ENCODE measurements at places on chromosomes 12 and 14. TPM values are rescaled to one million over a fixed set of nuclear protein-coding genes. Genes with fewer than 3 reads are reported as not detected.

The RIPK3 gene
- total RNA-seq, result 5.5 TPM

The OTOGL gene
- total RNA-seq, result 0.41 TPM

GRCh38 chr14:58397156-58397555, 1.4 kb downstream of the TOMM20L start:
- DNase-seq, result no peak

The GPR65 gene
- total RNA-seq, result 0.41 TPM

DNA sequence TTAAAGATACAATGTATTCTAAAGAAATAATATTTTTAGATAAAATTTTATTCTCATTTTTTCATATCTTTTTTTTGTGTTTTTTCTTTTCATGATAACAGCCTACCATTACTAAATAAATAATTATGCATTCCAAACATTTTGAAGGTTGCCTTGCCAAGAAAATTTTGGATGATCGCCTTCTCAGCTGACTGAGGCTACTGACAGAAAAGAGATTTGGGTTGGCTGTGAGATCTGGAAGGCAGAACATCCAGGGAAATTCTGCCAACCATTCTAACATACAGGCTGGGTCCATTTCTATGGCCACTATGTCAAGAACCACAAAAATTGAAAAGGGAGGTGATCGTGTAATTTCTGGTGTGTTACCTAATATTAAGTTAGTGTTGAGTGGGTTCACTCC, 48.1 kb downstream of the GALNT8 start:
- peak; percentile 56 for DNase-seq

The SLC35F4 gene
- total RNA-seq, result not detected

DNA sequence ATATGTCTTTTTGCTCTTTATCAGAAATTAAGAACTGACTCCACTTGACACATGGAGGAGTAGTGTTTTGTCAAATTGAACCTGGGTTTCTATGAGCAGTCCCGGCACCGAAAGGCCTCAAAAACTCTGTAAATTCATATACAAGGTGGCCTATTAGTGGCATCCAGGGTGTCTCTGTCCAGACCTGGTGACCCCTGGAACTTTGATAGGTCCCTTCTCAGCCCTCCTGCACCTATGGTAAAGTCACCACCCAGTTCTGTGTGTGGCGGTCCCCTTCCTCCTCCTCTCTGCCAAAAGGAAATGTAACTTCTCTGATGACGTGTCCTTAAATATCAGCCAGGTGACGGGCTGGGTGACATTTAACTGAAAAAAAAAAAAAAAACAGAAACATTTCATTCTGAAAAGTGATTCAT, 204.0 kb upstream of the FOXN3 start:
- DNase-seq, result no peak

DNA sequence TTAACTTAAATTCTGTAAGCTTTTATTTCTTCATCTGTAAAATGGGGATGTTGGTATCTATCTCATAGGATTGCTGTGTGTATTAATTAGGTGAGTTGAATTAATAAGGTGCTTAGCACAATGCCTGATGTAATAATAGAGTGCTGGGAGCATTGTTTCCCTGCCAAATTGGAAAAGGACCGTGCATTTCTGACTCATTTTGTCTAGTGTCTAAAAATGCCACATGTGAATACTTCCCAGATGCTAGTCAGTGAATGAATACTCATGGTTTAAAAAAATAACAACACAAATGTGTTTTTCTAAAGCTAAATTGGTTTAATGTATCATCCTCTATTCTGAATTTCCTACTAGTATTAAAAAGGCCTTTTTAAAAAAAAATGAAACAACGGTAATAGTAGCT, 45.4 kb upstream of the NEDD1 start:
- DNase-seq, result no peak

The RIMKLB gene
- 79.8 TPM for total RNA-seq

DNA sequence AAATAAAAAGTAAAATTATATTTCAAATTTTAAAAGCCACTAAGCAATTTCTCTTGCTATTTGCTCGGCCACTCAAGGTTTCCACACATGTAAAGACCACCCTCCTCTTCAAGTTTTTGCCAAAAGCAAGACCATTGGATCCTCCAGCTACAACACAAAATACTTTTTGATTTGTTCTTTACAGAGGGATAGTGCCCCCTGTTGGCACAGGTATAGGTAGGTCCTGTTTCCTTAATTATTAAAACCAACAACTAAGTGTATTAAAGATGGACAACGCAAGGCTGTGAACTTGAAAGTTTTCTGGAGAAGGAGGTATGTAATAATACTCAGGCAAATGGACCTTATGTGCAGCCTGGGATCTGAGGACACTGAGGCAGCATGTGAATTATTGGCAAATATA, 23.8 kb downstream of the ATP6V1D start:
- DNase-seq, result peak; percentile 14

DNA sequence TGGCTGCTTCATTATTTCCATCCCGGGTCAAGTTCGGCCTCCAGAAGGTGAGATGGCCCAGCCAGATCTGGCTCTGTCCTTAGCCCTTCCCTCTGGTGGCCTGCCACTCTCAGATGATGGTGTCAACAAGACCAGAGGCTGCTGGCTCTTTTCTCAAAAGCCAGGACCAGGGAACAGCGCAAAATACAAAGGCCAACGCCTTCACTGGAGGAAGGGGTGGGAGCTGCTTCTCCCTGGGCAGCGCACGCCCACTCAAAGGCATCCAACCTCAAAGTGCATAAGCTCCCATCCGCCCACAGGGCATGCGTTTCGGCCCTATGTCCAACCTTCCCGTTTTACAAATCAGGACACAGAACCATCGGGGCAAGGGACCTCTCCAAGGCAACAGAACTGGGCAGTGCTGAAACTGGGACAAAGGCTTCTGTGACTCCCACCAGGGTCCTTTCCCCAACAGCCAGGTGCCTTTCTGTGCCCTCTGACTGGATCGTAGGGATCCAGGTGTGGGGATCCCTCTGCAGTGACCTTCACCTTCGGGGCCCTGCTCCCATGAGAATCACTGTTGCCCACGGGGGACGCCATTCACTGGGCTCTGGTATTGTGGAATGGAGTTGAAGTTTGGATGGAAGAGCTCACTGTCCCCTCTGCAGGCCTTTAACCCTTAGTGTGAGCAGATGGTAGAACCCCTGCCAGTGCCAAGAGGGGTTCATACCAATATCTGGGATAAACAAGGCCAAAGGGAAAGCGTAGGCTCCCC, 76.8 kb downstream of the NINJ2 start:
- DNase-seq, result no peak

GRCh38 chr12:102971227-102971626, 13.8 kb downstream of the ASCL1 start:
- no peak for DNase-seq

DNA sequence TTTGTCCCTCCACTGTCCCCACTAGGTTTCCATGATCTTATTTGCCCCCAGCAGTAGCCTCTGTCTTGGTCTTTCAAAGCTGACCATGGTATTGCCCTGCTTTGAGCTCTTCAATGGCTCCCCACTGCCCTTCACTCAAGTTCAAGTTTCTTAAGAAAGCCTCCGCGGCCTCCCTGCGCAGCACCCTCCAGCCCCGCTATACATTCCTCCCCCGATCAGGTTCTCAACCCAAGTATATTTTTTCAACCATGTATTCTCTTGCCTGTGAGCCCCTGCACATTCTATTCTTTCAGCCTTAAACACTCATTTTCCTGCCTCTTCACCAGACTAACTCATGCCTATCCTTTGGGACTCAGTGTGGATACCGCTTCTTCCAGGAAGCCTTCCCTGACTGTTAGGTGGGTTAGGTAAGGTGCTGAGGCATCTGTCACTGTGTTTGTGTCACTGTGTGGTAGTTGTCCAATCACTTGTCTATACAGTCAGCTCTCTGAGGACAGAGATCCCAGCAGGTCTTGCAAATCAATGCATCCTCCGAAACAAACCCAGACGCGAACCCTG, 4.3 kb downstream of the FAIM2 start:
- DNase-seq, result no peak

DNA sequence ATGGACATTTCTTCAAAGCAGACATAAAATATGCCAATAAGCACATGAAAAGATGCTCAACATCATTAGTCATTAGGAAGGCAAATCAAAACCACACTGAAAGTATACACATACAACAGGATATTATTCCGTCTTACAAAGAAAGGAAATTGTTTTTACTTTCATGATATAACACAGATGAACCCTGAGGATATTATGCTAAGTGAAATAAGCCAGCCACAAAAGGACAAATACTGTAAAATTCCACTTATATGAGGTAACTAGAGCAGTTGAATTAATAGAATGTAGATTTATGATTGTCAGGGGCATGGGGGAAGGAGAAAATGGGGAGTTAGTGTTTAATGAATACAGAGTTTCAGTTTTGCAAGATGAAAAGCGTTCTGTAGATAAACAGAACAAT, 4.2 kb downstream of the ACYP1 start:
- no peak for DNase-seq

- DNase-seq, result no peak
Observed at GRCh38 chr12:111314953-111315539, 53.8 kb downstream of the PHETA1 start.

- DNase-seq, result no peak
Observed at GRCh38 chr12:118851891-118852290, 129.4 kb upstream of the SRRM4 start.

DNA sequence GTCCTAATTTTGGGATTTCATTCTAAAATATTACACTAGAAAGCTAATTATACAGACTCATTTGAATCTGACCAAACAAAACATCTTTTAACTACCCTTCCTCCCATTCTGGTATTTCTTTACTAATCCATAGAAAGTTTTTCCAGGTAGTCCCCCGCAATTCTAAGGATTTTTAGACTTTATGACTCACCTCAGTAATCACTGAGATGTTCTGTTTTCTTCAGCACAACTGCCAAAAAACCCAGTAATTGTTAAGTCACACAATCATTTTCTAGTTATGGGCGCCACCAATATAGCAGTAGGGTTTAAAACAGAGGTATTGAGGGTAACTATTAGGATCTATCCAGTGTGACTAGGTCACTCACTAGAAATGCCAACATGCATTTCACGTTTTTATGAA, 1.6 kb upstream of the ARID4A start:
- DNase-seq, result no peak

- DNase-seq, result no peak
Observed at GRCh38 chr12:49296836-49297694, 2.1 kb downstream of the PRPH start.

- DNase-seq, result peak; percentile 46
Observed at GRCh38 chr12:93243689-93244513, 133.8 kb upstream of the NUDT4 start.

The KIF21A gene
- 34.9 TPM for total RNA-seq

DNA sequence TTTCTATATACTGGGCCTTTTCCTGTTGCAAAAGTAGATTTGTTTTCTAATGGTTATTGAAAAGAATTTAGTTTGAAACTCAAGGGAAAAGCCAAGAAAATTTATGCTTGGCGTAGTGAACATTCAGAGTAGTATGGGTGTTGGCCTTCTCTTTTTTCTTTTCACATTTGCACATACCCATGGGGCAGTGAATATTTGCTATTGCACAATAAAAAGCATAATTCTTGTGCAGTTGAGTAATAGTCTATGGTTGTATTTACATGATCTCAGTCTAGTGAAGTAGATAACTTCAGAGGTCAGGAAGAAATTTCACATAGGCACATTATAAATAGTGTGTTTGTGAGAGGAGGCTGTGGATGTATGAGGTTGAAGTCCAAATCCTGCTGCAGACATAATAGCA, 158.1 kb downstream of the FLRT2 start:
- DNase-seq, result no peak

The SERPINA6 gene
- total RNA-seq, result not detected

GRCh38 chr12:99146185-99146584, 501.1 kb downstream of the APAF1 start:
- no peak for DNase-seq

DNA sequence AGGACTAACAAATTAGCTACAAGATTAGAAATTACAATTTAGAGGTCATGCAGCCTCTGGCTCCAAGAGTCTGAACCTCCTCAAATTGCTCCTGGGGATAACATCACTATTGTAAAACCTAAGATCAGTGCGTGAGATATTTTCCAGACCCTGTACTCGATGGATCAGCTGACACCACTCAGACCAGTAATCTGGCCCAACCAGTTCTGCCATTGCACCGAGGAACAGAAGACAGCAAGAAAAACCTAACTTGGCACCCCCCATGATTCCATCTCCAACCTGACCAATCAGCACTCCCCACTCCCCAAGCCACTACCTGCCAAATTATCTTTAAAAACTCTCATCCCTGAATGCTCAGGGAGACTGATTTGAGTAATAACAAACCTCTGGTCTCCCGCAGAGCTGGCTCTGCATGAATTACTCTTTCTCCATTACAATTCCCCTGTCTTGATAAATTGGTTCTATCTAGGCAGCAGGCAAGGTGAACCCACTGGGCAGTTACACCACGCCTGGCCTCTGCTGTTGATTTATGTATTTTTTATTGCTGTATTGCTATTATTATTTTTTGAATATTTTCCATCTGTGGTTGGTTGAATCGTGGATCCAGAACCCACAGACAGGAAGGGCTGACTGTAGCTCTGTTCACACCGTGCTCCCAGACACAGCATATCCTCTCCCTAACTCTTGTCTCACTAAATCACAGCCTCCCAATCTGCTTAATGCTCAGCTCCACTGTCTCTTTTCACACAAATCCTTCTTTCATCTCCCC, 9.2 kb downstream of the HEBP1 start:
- DNase-seq, result no peak

DNA sequence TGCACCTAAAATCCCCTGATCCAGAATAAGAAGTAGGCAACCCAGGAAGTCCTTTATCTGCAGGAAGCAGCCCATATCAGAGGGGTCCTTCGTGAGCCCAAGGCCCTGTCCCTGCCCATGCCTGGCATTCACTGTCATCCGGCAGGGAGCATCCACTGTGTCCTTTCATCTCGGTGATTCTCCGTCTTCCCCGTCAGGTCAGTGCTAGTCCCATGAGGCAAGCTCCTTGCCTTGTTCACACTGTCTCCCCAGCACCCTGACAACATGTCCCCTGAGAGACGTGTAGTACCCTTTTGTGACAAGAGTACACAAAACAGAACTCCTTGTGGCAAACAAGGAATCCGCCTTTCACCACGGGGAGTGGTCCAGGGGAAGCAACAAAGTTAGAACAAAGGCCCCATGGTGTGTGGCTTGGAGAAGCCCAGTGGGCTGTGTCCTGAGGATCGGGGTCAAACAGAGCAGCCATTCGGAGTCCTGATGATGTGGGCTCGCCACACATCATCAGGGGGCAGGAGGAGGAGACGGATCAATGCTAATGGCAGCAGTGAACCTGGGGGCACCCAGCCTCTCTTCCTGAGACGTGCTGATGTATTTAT, 112.1 kb downstream of the DICER1 start:
- no peak for DNase-seq

The IFNG-AS1 gene
- 3.3 TPM for total RNA-seq

The EIF2S3B gene
- 1.2 TPM for total RNA-seq

DNA sequence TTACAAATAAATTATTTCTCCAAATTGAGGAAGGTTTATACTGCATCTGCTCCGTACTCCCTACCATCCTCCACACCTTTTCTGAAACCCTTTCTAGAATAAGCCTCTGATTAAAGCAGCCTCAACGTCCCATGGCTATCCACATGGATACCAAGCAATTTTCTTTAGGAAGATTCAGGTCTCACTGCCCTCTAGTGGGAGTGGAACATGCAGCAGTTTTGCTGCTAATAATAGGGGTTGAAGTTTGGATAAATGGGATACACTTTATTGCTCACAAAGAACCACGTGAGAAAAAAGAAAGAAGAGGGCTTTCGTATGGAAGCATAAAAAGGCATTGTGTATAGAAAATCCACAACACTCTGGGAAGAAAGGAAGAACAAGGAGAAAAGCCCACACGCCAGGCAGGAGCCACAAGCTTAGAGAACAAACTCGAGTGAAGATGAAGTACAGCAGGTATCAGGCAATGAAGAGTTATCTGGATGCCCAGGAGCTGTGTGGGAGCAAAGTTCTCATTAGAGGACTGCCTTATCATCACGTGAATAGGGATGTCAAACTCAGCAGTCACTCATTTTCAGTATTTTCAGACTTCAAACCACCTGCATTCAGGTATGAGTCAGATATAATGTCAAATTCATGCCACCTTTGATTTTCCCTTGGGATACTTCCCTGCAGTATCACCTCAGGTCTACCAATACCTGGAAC, 45.8 kb downstream of the CCER1 start:
- DNase-seq, result peak; percentile 55
